ENCODE measurements at places on chromosomes 5 and 9.

DNA sequence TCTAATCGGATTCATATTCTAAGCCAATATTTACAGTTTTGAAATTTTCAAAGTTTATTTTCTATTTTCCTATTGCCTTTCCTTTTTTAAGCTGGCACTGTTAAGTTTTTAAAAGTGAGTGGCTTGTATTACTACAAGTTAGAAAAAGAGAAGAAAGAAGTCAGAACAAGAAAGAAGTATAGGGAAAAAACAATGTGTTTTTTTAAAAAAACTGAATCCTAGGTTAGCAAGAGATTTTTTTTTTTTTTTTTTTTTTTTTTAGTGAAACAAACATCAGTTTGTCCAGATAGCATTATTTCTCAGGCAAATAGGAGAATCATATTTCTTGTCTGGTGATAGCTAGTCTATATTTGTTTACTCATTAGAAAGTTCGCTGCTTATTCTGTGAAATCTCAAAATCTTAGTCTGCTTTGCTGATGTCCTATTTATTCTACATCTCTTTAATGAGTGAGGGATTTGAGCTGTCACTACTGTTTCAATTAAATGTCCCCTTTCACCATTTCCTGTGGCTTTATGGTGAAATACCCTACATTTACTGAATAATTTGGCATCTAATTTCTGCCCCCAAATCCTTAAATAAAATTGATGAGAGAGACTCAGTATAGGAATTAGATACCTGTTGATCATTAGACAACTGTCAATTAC is 19.1 kb upstream of the LMNB1 start:
- DNase-seq, result no peak

DNA sequence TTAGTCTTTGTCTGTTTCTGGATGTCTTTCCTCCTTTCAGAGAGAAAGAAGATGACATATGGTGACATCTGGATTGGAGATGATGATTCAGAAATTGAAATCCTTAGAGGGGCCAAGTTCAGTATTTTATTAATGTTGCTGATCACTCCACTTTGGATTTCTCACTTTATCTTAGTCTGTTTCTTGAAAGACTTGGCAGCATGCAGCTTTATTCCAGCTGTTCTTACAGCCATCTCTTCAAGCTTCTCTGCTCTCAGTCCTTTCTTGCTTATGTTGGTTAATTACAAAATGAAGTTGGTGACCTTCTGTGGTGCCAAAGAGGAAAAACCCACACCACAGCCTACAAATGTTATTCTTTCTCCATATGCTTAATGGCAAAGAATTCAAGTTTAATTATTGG is 62.1 kb downstream of the SNCAIP start:
- no peak for DNase-seq

GRCh38 chr9:93096131-93096802 is at the start of gene CARD19:
Gene CARD19, plus strand, starts transcription at chr9:93096217. Its CDS starts 129 bp downstream, at chr9:93096346.
- DNase-seq, result peak; percentile 29

DNA sequence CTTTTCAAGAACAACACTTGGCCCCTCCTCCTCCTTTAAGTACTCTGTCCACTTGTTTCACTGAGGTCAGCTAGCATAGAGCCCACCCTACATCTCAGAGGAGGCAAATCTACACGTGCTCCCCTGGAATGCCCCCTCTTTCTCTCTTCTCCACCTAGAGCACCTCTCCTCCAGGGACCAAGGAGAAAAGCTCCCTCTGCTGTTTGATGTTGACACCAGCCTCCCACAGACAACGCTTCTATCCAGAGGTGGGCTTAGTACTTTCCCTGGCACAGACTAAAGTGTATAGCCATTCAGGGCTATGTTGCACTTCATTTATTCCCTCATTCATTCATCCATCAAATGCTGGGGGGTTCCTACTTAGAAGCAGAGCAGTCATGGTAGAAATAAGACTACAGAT is 68.2 kb upstream of the TAF1L start:
- no peak for DNase-seq

GRCh38 chr5:83972236-83972635 is 251.6 kb upstream of the HAPLN1 start:
- DNase-seq, result no peak

DNA sequence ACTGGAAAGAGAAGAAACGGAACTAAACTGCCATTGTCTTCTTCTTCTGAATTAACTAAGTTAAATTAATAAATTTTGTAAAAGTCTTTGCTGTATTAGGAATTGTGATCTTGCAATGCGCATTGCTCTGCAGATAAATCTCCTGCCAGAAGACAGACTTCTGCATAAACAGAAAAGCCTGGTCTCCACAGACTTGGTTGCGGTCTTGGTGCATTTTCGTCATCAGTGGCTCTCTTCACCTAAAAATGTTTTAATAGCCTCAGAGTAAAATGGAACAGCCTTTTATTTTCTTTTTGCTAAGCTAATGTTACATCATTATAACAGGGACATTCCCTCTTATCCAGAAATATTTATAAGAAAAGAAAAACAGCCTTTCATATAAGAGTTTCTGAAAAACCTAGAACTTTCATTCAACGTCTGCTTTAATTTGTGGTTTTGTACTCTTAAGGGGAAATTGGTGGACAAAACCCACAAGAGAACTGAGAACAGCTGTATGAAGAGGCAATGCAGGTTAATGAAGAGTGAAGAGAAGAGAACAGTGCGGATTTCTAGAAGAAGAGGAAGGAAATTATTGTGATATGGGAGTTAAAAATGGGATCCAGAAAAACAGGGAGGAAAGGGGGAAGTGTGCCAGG is 10.1 kb downstream of the IFNA5 start:
- no peak for DNase-seq

- no peak for DNase-seq
Observed at GRCh38 chr5:78587775-78588291, 60.7 kb downstream of the LHFPL2 start.

DNA sequence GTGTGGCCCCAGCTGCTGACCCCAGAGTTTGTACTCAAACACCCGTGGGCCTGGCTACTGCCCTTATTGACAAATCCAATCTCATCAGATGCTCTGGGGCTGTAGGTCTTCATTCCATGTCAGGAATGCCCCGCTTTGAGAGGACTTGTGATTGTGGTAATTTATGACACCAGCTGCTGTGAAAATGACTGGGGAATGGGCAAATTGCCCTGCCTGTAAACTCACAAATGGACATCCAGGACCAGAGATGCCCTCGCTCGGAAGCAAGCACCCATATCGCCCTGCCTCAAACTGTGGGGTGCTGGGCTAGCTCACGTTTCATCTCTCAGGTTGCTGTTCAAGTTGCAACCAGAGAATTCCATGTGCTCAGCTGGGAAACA is 225.9 kb upstream of the MAP3K1 start:
- DNase-seq, result no peak

- DNase-seq, result peak; percentile 93
Observed at GRCh38 chr9:130138791-130139190, 33.4 kb upstream of the NCS1 start.

DNA sequence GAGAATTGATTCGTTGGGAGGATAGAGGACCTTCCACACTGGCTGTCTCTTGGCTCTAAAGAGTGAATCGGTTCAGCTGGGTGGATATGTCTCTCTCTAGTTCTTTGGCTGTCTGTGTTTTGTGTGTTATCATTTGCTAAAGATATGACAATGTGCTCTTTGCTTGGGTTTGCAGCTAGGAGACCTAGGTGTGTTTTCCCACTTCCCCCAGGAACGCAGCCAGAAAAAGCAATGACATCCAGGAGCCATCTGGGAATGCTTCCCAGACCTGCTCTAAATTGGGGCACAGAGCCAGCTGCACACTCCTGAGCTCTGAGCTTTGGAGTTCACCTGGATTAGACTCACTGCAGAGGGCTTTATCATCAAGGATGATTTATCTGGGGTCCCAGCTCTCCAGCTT is 12.8 kb upstream of the PDZD2 start:
- no peak for DNase-seq

- no peak for DNase-seq
Observed at GRCh38 chr9:135574943-135575342, 13.4 kb downstream of the PAEP start.

DNA sequence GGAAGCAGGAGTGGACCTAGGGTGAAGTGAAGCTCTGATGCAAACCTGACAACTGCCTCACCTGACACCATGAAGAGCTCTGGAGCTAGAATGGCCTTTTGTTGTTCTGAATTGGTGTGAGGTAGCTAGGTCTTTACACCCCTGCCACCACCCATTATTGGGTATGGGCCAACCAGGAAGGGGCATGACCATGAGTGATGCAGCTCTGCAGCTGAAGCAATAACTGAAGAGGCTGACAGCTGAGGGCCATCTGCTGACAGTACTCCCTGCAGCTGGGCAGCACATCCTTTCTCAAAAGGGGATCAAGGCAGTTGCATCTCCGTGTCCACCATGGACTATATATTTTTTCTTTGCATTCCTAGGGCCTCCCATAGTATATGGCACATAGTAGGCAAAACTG is 87.0 kb upstream of the TLE1 start:
- DNase-seq, result no peak

DNA sequence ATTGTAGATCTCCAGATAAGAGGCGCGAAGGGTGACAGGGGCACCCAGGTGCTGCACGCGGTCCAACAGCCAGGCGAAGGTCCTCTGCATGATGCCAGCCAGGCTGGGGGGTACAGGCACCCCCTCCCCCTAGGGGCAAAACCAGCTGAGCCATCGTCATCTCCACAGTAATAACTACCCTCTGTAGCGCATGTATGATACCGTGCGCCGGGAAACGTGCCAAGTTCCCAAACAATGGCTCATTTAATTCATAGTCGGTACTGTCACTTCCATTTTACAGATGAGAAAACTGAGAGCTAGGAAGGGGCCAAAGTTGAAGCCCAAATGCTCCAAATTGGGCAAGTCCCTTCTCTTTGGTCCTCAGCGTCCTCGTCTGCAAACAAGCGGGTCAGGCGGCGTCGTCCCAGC is 1.5 kb downstream of the KIF12 start:
- DNase-seq, result no peak

DNA sequence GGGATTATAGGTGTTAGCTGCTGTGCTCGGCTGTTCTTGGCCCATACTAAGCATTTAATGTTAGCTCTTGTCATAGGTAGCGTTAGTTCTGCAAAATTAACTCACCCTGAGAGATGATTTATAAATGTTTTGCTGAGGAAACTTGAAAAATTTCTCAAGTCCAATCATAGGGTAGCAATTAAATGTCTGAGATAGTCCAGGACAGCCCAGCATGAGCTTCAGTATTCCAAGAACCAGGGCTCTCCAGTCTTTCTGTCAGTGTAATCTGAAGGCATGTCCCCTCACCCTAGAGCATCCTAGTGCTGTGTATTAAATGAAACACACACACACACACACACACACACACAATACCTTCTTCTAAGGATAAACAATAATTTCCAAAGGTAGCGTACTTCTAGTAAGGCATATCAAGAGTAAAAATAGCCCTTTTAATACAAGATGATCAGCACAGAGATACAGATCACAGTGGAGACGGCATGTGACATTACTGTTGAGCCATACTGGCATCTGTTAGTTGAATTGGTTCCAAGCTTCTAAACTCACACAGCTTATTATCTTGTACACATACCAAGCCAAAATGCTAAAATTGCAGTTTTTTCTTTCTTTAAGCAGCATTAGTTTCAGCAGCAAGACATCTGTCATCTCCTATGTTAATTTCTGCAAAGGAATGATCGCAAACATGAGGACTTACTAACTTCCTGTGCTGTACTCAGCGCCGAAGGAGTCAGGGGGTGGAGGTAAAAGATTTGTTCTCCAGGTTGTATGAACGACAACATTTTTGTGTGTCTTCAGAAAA is 46.3 kb upstream of the JMY start:
- DNase-seq, result peak; percentile 5

- no peak for DNase-seq
Observed at GRCh38 chr9:6917162-6917561, 159.4 kb downstream of the KDM4C start.

- no peak for DNase-seq
Observed at GRCh38 chr9:114291886-114292590, 30.9 kb upstream of the ORM1 start.

- peak; percentile 25 for DNase-seq
Observed at GRCh38 chr5:135013947-135014570, 20.0 kb downstream of the PITX1 start.

- no peak for DNase-seq
Observed at GRCh38 chr5:128965011-128965637, at the start of gene SLC27A6. Gene SLC27A6, plus strand, starts transcription at chr5:128965488. Its CDS starts 650 bp downstream, at chr5:128966138.

DNA sequence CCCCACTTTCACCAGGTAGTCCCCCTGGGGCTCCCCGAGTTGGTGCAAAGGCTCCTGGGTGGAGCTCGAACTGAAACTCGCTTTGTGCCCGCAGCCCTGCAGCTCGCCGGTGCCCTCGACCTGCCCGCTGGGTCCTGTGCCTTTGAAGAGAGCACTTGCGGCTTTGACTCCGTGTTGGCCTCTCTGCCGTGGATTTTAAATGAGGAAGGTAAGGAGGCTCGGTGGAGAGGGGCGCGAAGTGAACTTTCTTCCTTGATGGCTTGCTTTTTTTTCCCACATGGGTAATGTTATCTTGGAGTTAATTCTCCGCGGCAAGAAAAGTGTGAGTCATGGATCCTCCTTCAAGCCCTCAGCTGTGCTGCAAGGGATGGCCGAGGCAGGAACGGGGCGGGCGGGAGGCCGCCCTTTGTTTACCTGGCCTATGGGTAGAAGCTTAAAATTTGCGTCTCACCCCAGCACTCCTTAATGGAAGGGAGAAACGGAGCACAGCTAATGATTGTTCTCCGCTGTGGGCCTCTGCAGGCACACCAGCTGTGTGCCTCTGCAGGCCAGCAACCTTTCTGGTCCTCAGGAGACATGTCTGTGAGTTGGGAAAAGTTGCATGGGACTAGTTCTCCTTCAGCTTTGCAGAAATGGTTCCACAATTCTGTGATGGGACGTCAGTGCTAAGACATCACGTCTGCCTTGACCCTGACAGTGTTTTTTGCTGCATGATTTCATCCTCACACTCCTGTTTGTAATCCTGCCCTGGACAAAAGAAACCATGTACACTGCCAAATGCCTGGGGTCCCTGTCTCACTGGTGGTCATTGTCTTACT is 1.1 kb downstream of the MAMDC2 start:
- DNase-seq, result peak; percentile 56

DNA sequence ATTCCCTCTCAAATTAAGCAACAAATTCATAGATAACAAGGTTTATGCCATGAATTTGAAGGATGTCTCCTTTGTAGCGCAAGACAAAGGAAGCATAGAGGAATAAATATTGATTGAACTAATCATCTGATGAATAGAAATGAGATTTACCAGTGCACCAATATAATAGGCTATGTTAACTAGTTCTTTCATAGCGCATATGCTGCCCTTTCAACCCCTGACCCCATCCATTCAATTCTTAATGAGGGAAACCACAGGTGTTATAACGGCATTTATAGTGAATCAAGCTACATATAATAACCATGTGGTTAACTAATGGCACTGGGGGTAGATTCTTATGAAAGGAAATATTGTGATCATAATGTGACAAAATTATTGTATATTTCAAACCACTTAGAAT is 6.5 kb downstream of the RORB start:
- DNase-seq, result no peak

GRCh38 chr5:157217289-157218024 is 36.8 kb downstream of the ITK start:
- DNase-seq, result no peak

GRCh38 chr9:137034709-137035506 is 3.0 kb upstream of the FUT7 start:
- peak; percentile 89 for DNase-seq
